CD4-positive, alpha-beta T cell treated with Interleukin-15 for 4 hours (primary cell): ENCODE measurements at places on chromosomes 7 and 10.

DNA sequence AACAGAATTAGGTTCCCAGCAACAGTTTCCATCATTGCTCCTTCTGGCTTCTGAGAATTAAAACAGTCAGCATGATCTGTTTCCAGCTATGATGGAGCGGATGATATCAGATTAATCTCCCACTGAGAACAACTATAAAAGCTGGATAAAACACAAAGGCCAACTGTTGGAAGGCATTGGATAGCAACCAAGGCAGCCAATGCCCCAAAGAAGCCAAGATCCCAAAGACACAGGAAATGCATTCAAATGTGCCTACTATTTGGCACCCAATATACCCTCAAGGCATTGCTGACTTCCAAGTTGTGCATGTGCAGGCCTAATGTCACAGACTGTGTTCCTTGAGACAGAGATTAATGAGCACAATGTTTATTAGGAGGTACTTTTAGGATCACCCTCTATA lies 259.3 kb downstream of the ARHGAP12 start:
- no peak for DNase-seq

DNA sequence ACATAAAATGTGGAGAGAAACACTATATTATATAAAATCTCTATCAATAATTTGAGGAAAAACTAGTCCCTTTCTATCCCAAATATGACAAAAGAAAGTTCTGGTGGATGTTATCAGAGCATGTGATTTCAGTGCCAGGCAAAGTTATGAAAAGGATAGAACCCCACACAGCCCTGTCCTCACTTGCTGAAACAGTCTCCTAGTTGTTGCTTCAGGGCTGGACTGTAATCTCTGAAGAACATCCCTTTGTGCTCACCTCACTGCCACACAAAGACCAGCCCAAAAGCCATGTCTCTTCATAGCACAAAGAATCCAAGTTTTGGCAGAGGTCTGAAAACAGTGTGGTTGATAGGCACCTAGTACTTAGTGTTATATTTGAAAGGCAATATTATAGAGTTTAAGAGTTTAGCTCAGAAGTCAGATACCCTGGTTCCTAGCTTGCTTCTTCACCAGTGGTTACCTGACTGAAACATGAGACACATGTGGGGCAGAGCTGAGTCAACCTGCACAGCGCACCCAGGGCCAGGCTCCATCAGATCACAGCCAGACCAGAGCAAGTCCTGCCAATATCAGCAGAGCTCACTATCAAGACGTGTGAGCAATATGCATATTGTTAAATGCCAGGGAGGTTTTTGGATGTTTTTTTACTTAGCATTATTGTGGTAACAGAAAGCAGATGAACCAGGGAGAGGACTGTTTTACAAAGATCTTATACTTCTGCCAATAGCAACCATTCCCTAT lies 25.0 kb downstream of the CYP3A7 start:
- no peak for DNase-seq

DNA sequence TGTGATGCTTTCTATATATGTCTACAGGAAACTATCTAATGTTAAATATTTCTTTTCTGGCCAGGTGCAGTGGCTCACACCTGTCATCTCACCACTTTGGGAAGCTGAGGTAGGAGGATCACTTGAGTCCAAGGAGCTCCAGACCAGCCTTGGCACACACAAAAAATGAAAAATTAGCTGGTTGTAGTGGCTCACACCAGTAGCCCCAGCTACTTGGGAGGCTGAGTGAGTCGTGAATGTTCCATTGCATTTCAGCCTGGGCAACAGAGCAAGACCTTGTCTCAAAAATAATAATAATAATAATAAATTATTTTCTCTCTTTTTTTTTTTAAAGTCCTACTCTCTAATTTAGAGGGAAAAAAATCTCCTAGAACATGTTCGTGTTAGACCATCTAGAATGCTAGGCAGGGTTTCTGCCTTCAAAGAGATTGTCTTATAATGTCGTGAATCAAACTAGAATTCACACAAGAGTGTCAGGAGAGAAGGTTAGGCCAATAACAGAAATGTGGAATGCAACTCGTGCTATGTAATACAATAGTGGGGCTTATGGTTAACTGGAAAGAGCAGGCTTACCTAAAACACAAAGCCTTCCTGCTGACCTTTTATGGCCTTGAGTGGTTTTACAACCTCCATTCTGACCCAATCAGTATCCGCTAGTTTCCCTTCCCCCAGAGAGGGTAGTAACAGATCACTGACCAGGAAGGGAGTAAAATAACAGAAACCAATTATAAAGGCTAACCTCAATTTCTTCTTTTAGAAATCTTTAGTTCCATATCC lies 46.3 kb downstream of the MYOF start:
- DNase-seq, result no peak

- no peak for DNase-seq
These were observed 33.1 kb upstream of the MBL2 start for GRCh38 chr10:52805414-52806285.

DNA sequence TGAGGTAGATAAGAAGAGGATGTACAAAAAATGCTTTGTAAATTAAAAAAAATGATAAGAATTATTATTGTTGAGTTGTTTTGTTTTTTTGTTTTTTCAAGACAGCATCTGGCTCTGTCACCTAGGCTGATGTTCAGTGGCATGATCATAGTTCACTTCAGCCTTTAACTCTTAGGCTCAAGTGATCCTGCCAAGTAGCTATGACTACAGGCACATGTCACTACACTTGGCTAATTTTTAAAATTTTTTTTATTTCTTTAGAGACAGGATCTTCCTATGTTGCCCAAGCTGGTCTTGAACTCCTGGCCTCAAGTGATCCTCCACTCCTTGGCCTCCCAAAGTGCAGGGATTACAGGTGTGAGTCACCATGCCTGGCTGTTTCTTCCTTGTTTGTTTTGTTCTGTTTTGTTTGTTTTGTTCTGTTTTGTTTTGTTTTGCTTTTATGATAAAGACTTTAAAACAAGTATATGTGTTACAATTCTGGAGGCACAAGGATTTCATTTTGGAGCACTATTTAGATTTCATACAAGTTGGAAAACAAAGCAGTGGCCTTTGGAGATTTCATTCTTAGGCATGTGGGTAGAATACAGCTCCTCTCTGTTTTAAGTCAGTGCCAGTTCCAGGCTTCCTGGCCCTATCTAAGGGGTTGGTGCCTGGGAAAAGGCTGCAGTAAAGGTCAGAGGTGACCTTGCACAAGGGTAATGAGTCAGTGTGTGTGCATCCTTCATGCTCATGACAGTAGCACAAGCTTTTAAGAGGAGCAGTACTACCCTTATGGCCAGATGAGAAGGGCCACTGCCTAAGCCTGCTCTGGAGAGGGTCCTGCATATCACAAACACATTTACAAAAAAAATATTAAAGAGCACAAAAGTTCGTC lies 17.9 kb downstream of the FGFBP3 start:
- no peak for DNase-seq

DNA sequence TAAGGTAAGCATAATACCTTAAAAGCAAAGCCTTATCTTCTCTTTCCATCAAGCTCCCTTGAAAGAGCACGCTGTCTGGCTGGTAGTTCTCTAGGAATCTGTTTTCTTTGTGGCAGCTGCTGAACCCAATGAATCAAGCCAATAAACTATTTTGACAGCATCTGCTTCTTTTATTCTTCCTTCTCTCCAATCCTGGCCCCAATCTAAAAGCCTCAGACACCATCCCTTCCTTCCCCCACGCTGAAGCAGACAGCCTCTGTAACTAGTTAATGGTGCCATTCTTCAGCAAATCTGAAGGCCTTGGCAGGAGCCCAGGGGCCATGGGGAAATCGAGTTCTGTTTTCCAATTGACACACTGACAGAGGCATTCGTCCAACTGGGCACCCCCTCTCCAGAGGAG lies 186.6 kb upstream of the LYZL1 start:
- no peak for DNase-seq

- peak; percentile 71 for DNase-seq
These were observed 168.9 kb downstream of the NRF1 start for GRCh38 chr7:129780257-129780973.

- DNase-seq, result peak; percentile 92
These were observed 81.7 kb downstream of the RNF216 start for GRCh38 chr7:5699467-5700384.

DNA sequence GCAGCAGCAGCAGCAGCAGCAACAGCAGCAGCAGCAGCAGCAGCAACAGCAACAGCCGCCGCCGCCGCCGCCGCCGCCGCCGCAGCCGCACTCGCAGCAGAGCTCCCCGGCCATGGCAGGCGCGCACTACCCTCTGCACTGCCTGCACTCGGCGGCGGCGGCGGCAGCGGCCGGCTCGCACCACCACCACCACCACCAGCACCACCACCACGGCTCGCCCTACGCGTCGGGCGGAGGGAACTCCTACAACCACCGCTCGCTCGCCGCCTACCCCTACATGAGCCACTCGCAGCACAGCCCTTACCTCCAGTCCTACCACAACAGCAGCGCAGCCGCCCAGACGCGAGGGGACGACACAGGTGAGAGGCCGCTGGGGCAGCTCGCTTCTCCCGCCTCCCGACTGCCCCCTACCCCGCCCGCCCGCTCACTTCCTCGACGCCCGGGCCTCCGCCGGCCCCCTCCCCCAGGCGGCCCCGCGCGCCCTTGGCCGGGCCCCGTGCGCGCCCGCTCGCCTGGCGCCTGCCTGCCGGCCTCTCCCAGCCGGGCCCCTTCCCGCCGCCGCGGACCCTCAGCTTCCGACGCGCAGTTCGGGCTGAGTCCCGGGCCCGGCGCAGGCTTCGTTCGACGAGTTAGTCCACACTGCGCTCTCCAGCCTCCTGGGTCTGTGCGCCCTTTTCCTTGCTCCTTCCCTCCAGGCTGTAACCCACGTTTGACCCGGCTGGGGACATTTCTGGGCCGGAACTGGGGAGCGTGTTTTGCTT lies 882 bp downstream of the DLX6 start:
- peak; percentile 2 for DNase-seq

GRCh38 chr7:143373255-143373794 lies 7.8 kb upstream of the ZYX start:
- DNase-seq, result no peak

DNA sequence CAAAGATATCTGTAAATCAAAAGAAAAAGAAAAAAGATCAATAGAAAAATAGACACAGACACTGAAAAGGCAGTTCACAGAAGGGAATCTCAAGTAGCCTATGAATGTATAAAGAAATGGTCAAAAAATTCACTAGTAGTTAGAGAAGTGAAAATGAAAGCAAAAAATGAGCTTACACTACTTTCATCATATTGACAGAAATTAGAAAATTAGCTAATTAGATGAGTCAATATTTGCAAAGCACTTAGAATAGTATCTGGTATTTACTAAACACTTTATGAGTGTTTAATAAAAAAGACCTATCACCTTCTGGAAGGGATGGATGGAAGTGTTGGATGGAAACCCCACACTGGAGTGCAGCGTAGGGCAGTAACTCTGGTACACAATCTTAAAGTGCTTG lies 1.7 kb upstream of the CFAP58 start:
- DNase-seq, result no peak

GRCh38 chr10:123150986-123151736 lies 3.0 kb upstream of the BUB3 start:
- no peak for DNase-seq

DNA sequence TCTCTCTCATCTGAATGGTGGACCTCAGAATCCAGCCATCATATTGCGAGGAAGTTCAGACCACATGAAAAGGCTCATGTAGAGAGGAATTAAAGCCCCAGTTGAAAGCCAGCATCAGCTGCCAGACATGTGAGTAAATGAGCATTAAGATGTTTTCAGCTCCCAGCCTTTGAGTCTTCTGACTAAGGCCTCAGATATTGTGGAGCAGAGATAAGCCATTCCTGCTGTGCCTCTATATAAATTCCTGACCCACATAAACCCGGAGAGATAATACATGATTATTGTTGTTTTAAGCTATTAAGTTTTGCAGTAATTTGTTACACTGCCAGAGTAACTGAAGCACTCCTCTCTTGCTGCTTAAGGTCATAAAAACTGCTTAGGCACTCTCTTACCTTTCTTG lies 14.6 kb downstream of the FAM149B1 start:
- no peak for DNase-seq

- no peak for DNase-seq
These were observed 141.4 kb downstream of the TFEC start for GRCh38 chr7:115888981-115889668.

- DNase-seq, result no peak
These were observed 789 bp downstream of the PDGFA start for GRCh38 chr7:518630-519483.

DNA sequence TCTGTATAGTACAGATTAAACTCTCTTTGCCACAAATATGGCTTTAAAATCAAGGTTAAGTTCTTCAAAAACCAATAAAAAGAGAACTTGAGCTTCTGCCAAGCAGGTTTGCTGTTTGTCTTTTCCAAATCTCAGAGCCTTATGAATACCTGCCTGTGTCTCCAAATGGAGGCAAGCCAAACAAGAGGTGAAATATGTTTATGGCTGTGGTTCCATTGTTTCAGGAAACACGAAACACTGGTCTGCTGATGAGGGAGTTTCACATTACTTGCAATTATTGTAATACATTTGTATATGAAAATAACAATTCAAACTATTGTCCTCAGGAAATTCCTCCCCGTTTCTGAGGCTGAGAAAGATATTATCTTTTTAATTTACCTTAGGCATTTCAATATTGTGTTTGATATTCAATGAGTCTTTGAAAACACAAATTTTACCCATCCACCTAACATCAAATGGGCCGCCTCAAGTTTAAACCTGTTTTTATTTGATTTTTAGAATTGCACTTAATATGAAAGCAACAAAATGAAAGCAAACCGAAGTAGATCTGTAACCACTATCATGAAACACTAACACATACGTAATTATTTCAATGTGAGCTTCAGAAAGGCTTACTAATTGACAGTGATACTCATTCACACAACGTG lies 359.3 kb downstream of the HGF start:
- DNase-seq, result no peak

GRCh38 chr10:7703140-7703539 lies at the start of gene ITIH2:
Gene ITIH2, plus strand, starts transcription at chr10:7703316. Its CDS starts 119 bp downstream, at chr10:7703435.
- DNase-seq, result no peak
